ENCODE measurements at places on chromosomes 11 and 22.

DNA sequence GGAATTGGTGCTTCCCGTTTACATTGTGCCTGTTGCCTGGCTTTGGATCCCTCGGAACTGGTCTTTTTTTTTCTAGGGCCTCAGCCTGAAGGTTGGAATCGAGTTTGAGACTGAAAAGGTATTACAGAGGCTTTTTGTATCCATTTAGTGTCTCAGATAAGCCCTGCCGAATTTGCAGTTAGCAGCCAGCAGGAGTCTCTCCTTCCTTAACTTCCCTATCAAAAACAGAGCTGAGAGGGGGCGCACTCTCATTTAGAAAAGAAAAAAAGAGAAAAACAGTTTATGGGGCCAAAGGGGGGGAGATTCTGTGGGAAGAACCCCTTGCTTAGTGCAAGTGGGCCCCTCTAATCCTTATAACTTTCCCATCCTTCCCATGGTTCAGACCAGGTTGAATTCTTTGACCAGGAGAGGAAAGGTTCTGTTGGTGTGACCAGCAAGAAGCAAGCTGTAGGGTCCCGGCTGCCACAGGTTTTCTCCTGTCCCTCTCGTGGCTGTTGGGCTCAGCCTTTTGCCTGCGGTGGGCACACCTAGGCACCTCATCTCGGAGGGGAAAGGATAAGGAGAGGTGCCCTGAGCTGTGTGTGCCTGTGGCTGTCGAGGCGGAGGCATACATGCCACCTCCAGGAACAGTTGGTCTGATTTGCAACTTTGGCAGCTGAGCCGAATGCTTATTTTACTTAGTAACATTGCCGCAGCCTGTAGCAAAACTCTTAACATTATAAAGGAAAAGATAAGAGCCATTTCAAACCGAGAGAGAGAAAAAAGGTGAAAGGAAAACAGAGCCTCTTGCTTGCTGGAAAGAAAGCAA, 565.0 kb upstream of the CNTN5 start:
- DNase-seq, result no peak

GRCh38 chr11:44687388-44687787, 39.4 kb upstream of the TSPAN18 start:
- DNase-seq, result no peak

GRCh38 chr22:48979482-48979881, 848.2 kb downstream of the BRD1 start:
- DNase-seq, result no peak

- DNase-seq, result no peak
Measured at GRCh38 chr11:47791774-47792430, 24.8 kb upstream of the FNBP4 start.

DNA sequence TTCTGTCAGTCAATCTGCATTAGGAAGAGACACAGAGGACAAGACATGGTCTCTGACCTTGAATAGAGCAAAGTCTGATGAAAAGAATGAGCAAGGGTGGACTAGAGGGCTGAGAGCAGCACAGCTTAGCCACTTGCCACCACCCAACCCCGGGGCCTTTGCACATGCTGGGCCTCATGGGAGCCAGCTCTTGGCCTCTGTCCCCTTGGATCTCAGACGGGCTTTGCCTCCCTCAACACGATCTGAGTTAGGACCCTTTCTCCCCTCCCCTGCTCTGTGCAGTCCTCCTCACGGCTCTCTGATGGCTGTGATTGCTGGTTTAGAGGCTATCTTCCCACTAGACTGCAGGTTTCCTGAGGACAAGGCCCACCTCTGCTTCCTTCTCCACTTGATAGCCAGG, 131.6 kb upstream of the B3GAT1 start:
- DNase-seq, result no peak

- no peak for DNase-seq
Measured at GRCh38 chr22:45686004-45686403, 14.4 kb downstream of the ATXN10 start.

- no peak for DNase-seq
Measured at GRCh38 chr22:19995611-19996339, 20.8 kb downstream of the ARVCF start.

- DNase-seq, result no peak
Measured at GRCh38 chr11:31817054-31817620, 6.0 kb upstream of the PAX6 start.

DNA sequence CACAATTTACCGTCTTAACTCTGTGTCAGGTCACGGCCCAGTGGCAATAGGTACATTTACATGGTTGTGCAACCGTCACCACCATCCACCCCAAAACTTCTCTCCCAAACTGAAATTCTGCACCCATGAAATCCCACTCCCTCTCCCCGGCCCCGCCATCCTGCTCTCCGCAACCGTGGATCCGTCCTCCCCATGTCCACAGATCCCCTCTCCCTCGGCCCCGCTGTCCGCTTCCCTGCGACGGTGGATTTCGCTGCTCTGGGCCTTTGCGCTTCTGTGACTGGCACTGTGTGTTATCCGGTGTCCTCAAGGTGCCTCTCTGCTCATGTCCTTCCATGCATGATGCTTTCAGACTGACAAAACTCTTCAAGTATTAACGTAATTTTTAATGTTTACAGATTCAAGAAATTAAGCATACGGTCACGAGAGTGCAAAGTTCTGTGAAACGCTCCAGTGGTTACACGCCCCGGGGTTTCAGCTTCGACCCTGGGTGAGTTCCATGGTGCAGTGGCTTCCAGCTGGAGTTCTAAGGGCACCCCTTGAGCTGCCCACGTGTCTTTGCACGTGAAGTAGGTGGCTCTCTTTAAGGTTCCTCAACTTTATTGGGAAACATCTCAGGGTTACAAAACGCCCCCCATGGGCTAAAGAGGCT, 76.4 kb downstream of the KCNQ1 start:
- DNase-seq, result no peak

- no peak for DNase-seq
Measured at GRCh38 chr11:45180179-45180847, 33.9 kb downstream of the PRDM11 start.

DNA sequence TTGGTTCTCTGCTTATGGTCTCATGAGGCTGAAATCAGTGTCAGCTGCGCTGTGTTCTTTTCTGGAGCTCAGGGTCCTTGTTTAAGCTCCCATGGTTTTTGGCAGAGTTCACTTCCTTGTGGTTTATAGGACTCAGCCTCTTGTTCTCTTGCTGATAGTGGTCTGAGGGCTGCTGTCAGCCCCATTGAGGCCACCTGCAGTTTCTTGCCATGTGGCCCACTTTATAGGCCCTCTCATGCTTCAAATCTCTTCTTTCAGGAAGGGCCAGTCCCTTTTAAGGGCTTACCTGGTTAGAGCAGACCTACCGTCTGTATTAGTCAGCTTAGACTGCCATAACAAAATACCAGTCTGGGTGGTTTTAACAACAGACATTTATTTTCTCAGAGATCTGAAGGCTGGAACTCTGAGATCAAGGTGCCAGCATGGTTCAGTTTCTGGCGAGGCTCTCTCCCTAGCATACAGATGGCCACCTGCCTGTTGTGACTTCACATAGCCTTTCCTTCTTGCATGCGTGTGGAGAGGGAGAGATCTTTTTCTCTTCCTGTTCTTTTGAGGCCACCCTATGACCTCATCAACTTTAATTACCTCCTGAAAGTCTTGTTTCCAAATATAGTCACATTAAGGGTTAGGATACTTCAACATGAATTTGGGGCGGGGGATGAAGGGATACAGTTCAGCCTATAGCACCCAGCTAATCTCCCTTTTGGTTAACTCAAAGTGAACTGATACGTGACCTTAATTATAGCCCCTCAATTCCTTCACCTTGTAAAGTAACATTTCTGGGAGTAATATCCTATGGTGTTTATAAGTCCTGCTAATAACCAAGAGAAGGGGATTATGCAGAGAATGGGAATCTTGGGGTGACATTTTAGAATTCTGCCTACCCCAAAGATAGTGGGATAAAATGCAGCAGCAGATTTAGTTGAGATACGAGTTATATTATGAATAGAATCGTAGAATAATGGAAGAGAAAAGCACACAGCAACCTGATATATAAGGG, 131.8 kb downstream of the UVRAG start:
- no peak for DNase-seq

- no peak for DNase-seq
Measured at GRCh38 chr22:31241936-31242335, 29.8 kb downstream of the LIMK2 start.

- no peak for DNase-seq
Measured at GRCh38 chr11:78961247-78961646, 386.6 kb upstream of the NARS2 start.

DNA sequence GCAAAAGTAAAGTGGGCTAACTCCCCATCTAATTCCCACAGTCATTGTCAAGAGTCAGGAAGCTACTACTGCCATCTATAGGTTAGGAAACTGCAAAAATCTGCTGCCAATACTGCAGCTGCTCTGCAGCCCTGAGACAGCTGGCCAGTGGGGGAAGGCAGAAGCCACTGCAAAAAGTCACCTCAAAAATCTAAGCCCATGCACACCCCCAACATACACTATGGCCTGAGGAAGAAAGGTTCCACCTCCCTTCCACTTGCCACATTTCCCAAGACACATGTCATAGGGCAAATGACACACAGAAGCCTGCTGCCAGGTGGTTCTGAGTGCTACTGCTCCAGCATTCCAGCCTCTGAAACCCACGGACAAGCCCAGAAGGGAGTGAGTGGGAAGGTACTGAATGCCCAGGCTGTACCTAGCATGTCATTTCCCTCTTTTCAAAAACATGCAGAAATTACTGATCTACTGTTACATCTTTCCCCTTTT, 36.9 kb downstream of the DGCR2 start:
- no peak for DNase-seq

DNA sequence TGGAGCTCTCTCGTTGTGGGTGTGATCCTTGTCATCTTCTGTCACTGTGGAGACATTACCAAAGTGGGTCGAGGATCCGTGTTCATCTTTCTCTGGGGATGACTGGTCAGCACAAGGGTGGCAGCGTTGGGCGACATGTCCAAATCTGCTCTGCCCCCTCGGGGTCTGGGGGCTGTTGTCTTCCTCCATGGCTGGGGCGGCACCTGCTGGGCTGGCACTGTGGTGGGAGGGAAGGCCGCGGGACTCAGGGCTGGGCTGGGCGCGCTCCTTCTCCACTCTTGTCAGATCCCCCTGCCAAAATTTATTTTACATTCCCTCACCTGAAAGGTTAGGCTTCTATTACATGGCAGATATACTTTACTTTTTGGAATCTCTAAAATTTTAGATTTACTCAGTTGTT, 96.4 kb downstream of the UVRAG start:
- no peak for DNase-seq

- DNase-seq, result no peak
Measured at GRCh38 chr22:17407643-17408042, 38.4 kb downstream of the CECR2 start.

GRCh38 chr22:23193882-23194281, 13.6 kb downstream of the BCR start:
- no peak for DNase-seq

DNA sequence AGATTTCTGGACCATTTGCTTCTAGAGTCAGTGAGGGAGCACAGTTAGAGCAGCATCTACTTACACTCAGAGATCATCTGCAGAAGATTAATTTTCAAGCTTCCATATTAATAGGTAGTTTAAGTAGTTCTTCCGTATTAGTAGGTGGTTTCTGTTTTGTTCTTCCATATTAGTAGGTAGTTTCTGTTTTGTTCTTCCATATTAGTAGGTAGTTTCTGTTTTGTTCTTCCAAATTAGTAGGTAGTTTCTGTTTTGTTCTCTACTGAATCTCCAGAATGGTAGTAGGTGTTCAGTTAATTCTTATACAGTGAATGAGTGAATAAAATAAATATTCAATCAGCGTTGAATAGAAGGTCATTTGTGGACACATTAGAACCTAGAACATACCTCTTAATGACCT, 175.7 kb downstream of the TMEM135 start:
- no peak for DNase-seq

GRCh38 chr11:119651802-119652584, 77.0 kb downstream of the NECTIN1 start:
- DNase-seq, result no peak

DNA sequence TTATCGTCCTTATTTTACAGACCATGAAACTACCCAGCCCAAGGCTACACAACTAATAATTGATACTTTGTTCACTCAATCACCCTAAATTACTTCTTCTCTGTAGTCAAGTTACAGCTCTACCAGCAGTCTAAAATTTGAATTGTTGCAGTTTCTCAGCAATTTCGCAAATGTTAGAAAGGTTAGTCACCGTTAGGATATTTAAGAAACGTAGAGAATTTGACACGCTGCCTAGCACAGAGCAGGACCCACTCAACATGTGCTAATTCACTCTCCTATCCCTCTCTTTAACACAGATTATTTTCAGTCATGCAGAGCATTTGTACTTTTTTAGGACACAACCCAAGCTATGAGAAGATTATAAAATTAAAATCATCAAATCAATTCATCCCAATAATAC, 771.1 kb upstream of the LUZP2 start:
- DNase-seq, result no peak

- no peak for DNase-seq
Measured at GRCh38 chr11:15268598-15268997, 153.9 kb downstream of the INSC start.

- DNase-seq, result no peak
Measured at GRCh38 chr11:98772893-98773292, 247.9 kb upstream of the CNTN5 start.
